ENCODE measurements at places on chromosomes 7 and 10.

DNA sequence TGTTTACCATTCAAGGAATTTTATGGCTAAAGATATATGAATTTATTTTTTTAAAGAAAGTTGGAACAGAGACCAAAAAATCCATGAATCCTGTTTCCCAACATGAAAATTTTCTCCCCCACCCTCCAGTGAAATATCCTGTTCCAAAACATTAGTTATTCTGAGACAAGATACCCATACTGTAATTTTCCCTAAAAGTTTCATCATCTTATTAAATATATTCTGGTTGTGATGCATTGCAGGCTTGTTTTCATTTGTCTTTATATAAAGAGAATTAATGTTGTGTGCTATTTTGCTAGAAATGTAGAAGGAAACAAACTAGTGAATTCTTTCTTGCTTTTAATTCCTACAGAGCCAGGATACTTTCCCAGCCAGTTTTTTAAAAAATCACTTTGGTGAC lies 106.6 kb downstream of the EXOC4 start:
- no peak for DNase-seq

DNA sequence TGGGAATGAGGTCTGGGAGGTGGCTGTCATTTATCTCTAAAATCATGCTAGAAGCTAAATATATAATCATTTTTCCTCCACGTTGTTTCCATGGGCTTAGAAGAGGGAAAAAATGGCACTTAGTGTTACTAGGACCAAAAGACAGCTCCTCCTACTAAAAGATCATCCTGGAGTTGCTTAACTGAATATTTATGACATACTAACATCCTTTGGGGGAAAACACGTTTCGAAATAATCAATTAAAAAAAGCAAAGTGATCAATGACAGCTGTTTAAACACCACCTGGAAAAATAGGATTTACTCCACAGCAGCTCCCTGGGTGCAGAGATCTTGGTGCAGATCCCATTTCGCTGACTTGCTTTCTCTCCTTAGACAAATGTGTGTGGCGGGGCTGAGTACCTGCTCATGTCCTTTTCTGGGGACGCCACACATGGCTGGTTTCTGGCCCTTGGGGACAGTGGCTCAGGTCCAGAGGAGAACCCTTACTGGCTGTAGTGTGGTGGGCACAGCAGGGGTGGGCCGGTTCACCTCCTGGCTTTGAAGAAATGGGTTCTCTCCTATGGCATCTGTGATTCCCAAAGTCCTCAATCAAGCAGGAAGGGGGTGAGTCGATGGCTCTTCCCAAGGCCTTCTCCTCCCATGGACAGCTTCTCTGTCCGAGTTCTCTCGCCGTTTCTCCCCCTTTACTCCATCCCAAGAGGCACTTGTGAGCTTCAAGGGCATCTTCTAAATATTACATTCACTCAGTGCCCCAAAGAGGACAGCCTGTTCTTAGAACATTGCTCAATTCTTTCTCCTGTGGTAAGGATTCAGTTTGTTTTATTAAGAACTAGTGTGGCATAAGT lies 156.4 kb upstream of the KLF14 start:
- DNase-seq: no peak

DNA sequence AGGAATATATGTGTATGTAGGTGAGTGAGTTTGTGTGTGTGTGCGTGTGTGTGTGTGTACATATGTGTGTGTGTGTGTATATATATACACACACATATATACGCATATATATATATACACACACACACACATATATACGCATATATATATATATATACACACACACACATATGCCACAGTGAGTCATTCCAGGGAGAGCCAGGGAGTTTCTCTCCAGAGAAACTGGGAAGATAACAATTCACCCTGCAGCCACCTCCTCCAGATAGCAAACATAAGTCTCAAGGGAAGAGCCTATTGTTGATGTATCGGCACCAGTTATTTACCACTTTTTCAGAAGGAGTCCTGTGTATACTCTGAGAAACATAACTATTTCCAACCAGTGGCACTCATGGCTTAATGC lies 102.3 kb upstream of the STK17A start:
- DNase-seq: no peak

GRCh38 chr7:131197920-131198615 lies 129.6 kb upstream of the MKLN1 start:
- no peak for DNase-seq

- DNase-seq: peak; percentile 67
These were observed 30.0 kb upstream of the SLF2 start for GRCh38 chr10:100882671-100883311.

GRCh38 chr10:130498934-130499333 lies 362.7 kb downstream of the GLRX3 start:
- DNase-seq: no peak

DNA sequence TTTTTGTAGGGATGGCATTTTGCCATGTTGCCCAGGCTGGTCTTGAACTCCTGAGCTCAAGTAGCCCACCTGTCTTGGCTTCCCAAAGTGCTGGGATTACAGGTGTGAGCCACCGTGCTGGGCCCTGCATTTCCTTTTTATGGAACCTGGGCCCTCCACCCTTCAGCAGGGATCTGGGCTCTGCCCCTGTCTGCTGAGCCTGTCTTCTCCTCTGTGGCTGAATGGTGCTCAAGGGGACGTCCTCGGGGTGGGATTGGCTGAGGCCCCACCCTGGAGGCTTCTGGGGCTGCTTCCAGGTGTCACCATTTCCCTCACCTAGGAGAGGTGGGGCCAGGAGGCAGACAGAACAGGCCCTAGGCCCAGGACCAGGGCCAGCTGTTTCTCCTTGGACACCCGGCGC lies 18.4 kb downstream of the FAM241B start:
- no peak for DNase-seq

- DNase-seq: no peak
These were observed 188.4 kb downstream of the PPP1R3A start for GRCh38 chr7:113730309-113730955.

- DNase-seq: no peak
These were observed 18.8 kb upstream of the SMNDC1 start for GRCh38 chr10:110323503-110323902.

- DNase-seq: no peak
These were observed 36.8 kb upstream of the ARMS2 start for GRCh38 chr10:122417667-122418066.

DNA sequence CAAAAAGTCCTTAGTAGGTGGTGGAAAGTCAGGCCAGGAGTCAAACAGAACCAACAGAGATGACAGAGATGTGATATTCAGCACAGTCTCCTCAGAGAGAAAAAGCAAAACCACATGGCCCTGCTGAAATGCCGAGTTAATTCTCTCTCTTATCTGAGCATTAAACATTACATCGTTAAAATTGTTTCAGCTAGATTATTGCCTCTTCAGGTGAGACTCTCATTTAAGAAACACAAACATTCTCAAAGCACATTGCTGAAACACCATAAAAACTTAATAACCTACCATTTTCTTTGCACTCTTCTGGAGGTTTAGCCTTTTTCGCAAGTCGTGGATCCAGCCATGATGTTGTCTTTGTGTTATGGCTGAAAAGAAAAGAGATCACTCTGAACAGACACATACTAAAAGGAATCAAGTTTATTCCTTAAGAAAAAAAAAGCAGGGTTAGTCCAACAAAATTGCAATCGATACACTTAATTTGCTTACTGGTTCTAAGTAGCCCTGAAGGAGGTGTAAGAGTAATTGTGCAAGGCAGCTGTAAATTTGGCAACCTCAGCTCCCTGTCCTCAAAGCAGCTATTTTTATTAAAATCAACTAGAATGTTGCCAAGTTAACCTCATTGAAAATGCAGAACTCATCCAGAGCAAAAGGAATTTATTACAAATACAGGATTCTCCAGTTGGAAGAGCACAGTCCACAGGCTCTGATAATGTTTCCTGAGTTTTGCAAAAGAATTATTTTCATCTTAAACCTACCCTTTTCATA lies 691.1 kb downstream of the PHTF2 start:
- no peak for DNase-seq

- no peak for DNase-seq
These were observed 63.5 kb downstream of the PRKAG2 start for GRCh38 chr7:151813445-151813844.

GRCh38 chr7:98014830-98015229 lies 24.8 kb upstream of the OCM2 start:
- no peak for DNase-seq

DNA sequence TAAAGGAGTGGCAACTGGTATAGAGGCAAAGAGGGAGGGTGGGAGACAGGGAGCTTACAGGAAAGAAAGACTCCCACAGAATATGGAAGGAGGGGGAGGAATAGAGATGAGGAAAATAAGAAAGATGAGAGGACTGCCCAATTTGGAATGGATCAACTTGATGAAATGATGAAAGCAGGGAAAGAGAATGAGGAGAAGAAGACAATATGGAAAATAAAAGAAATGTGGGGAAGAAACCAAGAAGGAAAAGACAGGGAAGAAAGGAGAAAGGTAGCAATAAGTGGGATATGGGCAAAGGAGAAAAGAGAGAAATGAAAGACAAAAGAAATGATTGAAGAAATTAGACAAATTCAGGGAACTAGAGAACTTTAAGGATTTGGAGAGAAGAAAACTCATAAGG lies 3.0 kb downstream of the KEL start:
- DNase-seq: no peak

DNA sequence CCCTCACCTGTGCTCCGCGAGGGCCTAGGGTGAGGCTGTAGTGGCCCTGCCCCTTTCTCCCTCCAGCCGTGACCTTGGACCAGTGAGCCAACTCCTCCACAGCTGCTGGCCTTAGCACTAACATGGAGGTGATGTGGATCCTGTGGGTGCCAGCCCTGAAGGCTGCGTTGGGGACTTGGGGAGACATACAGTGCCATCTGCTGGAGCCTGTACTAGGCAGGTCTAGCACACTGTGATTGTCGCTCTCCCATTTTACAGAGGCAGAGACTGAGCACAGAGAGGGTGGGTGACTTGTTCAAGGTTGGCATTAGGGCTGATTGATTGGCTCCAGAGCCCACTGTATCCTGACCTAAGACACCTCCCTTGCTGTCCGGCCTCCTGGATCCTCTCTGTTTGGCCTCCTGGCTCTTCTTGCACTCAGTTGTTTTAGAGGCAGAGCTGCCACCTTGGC lies 37.6 kb downstream of the PRF1 start:
- DNase-seq: peak; percentile 17

- DNase-seq: no peak
These were observed 317.1 kb upstream of the NPVF start for GRCh38 chr7:25545124-25546008.

- peak; percentile 29 for DNase-seq
These were observed 128.7 kb upstream of the UNC5B start for GRCh38 chr10:71083716-71083975.

DNA sequence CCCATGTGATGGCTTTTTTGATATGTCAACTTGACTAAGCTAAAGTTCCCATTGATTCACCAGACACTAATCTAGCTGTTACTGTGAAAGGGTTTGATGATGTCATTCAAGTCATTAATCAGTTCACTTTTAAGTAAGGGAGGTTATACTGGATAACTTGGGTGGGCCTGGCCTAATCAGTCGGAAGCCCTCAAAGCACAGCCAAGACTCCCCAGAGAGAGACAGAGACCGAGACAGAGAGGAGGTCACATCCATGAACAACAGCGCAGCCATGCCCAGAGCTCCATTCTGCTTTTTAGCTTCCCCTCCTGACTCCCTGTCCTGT lies 103.4 kb downstream of the TRIL start:
- DNase-seq: no peak

- DNase-seq: no peak
These were observed 552.3 kb upstream of the GRM3 start for GRCh38 chr7:86091369-86091768.

DNA sequence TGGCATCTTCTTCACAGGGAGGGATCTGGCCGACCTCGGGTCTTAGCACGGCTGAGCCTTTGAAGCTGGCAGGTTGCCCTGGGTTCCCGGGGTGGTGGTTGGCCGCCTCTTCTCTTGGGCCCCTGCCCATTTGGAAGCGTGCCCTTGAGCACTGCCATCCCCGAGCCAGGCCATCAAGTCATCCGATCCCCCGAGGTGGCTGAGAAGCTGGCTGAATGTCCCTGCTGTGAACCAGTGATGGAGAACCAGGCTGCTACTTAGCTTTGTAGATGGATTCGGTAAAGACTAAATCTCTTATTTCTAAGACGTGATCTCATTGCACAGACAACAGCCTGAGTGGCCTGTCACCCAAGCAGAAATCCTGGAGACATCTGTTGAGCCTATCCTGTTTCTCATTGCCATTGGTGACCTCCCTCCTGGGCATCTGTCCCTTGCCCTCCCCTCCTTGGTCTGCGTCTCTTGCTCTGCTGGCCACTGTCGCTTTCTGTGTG lies 74.3 kb downstream of the GRK5 start:
- peak; percentile 69 for DNase-seq

DNA sequence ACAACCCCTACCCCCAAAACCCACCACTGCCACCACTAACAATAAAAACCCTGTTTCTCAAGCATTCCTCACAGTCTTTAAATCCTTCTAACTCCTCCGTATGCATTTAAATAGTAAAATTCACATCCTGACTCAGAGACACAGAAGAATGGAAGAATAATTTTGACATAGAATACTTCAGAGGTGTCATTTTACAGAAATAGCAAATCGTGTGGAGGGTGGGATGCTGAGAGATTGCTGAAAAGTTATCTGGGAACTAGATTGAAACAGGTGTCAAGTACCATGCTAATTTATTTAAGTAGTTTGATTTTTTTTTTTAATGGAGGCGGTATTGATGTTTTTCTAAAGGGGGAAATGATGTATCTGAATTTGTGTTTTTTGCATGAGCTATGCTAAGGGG lies 575.2 kb upstream of the TPK1 start:
- DNase-seq: no peak

GRCh38 chr7:71511361-71511807 lies 379.4 kb downstream of the GALNT17 start:
- DNase-seq: no peak

- no peak for DNase-seq
These were observed 56.6 kb downstream of the INPP5A start for GRCh38 chr10:132593900-132594876.

DNA sequence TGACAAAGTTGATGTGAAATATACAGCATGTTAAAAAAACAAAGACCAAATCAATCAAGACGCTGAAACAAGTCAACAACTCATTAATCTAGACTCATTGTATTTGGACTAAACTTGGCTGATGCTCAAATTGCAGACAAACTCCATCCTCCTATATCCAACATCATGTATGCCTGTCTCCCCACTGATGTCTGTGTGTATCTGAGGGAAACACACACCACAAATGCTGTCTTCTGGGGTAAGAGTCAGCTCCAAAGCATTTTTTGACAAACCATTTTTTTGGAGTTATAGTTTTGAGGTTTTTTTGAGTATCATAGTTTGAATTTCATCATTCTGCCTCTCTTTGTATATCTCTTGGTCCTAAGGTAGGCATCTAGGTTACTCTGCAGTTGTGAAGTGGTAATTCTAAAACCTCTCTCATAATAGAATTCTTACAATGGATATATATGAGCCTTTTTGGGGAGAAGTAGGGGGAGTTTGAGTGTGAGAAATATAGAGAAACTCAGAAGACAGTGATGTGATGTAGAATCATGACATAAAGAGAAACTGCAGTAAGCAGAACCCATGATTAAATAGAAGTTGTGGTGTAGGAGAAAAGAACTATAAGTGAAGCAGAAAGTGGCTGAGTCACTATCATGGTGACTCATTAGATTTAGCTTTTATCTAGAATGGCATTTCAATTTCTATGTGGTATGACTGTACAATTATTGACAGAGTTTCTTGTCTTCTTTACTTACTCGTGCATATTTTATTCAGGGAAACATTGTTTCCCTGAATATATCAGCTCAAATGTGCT lies 1531.1 kb upstream of the LRRTM3 start:
- no peak for DNase-seq
